B cell (primary cell): ENCODE measurements at places on chromosomes 16 and 17. TPM values are rescaled to one million over a fixed set of nuclear protein-coding genes. Genes with fewer than 3 reads are reported as not detected.

DNA sequence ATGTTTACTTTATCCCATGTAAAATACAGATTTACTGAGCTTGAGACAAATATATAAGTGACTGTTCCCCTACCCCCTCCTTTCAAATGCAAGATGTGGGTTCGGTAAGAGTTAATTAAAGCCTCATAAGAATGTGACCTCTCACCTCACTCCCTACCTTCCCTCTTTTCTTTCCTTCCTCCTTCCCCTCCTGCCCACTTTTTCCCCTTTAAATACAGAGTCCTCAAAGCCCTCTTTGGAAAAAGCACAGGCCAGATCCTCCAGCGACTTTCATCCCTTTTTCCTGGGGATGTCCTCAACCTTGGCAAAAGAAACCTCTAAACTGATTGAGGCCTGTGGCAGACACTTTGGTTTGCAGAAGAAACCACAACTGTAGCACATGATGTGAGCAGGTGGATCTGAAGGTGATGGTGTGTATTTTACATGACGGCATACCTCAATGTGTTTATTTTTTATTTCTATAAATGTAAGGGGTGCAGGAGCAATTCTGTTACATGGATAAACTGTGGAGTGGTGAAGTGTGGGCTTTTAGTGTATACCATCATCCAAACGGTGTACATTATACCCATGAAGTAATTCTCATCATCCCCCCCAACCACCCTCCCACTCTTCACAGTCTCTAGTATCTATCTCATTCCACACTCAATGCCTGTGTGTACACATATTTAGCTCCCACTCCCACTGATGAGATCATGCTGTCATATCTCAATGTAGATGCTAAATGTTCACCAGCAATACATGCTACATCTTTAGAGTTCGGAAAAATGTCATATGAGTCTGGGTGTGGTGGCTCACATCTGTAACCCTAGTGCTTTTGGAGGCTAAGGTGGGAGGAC is 77.7 kb downstream of the XYLT1 start:
- DNase-seq = no peak

- DNase-seq = no peak
Measured at GRCh38 chr16:52773026-52773425, 226.1 kb upstream of the TOX3 start.

- DNase-seq = no peak
Measured at GRCh38 chr17:75685499-75685898, 18.4 kb downstream of the SAP30BP start.

DNA sequence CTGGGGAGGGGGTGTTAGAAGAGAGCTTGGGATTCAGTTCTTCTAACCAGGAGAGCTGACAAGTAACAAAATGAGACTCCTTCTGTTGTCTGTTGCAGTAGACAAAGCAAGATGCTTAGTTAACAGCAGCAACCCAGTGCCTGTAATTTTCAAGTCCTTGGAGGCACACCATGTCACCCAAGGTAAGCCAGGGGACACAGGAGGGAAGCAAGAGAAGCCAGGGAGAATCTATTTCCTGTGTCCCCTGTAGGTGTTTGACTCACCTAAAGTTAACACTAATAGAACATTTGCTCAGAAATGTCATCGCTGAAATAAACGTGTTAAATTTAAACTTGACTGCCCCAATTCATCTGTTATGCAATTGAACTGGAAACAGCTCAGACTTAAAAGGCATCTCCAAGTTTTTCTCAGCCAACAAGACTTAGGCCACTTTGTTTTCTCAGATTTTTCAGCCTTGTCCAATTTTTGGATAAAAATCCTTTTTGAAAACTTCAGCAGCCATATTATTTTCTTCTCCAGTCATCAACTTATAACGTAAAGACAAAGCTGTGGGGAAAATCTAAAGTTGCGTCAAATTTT is 257.6 kb downstream of the CDH13 start:
- DNase-seq = no peak

GRCh38 chr17:19646788-19647696 is 1.5 kb upstream of the ALDH3A2 start:
- DNase-seq = peak; percentile 13

GRCh38 chr17:47276868-47277267 is 23.2 kb downstream of the ITGB3 start:
- no peak for DNase-seq

DNA sequence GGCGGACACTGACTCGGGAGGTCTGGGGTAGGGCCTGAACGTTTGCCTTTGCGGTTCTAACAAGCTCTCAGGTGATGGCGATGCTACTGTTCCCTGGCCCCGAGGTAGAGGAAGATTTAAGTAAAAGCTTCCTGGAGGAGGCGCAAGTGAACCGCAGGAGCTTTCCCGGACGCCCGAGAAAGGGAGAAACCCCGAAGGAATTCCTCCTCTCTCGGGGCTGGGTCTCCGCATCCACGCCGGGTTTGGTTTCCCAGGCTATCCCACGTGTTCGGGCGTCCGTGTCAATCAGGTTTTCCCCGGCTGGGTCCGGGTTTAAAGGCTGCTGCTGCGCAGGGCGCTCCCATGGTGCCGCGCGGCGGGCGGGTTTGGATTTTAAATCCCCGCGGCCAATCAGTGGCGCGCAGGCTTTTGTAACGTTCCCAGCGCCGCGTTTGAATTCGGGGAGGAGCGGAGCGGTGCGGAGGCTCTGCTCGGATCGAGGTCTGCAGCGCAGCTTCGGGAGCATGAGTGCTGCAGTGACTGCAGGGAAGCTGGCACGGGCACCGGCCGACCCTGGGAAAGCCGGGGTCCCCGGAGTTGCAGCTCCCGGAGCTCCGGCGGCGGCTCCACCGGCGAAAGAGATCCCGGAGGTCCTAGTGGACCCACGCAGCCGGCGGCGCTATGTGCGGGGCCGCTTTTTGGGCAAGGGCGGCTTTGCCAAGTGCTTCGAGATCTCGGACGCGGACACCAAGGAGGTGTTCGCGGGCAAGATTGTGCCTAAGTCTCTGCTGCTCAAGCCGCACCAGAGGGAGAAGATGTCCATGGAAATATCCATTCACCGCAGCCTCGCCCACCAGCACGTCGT is at the start of gene PLK1:
PLK1 (plus strand) TSS at position 460 of the 844 bp plus-strand sequence; CDS start at position 504, 44 bp downstream.
- peak; percentile 66 for DNase-seq

GRCh38 chr16:58198022-58198683 is at the start of gene CSNK2A2:
CSNK2A2 (minus strand) TSS chr16:58198106; CDS start chr16:58197736, 370 bp downstream.
- DNase-seq = peak; percentile 82

GRCh38 chr17:79650283-79650682 is 39.4 kb upstream of the RBFOX3 start:
- DNase-seq = no peak

DNA sequence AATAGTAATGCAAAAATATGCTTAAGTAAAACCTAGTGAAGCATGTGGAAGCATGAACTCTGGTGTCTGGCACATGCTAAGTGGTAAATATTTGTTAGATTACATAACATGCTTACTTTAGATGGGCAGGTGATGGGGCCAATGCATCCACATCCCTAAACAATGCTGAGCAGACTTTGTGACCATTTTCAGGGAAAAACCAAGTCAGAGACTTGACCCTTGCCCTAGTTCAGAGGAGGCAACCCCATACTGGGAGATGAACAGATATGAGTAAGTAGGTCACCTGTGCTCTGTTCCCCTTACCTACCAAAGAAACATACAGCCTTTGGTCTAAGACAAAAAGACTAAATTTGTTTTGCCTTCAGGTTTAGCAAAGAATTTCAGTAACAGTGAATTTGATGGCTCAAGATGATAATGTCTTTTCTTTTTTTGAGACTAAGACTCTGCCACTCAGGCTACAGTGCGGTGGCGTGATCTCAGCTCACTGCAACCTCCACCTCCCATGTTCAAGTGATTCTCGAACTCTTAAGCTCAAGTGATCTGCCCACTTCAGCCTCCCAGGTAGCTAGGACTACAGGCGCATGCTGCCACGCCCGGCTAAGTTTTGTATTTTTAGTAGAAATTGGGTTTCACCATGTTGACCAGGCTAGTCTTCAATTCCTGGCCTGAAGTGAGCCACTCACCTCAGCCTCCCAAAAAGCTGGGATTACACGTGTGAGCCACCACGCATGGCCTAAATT is 91.4 kb downstream of the HIC1 start:
- no peak for DNase-seq

GRCh38 chr16:15949210-15950160 is at the start of gene ABCC1:
ABCC1 (plus strand) TSS chr16:15949616; CDS start chr16:15949752, 136 bp downstream.
- DNase-seq = peak; percentile 77

DNA sequence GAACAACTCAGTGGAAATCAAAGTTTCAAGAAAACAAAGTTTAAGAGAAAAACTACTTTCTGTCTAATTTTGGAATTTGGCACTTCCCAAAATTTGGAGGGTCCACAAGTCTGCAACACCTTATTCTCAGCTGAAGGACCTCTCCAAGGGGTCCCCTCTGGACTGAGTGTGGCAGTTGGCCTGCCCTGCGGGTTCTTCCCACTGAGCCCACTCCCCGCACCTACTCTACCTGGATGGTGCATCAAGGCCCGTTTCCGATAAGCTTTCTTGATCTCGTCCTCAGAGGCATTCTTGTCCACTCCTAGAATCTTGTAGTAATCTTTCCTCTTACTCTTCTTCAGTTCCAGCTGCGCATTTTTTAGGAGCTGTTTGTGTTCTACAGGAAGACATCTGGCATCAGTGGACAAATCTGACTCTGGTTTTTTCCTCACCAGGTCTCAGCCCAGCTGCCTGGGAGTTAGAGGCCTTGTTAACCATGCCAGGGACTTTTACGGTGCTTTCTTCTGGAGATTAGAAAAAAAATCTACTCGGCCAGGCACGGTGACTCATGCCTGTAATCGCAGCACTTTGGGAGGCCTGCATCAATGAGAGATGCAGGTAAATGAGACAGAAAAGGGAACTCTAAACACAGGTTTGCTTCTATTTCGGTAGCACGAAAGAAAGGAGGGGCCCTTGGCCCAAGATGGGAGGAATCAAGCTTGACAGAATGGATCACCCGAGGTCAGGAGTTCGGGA is 15.6 kb downstream of the CNP start:
- no peak for DNase-seq

GRCh38 chr17:61029181-61029580 is 351.5 kb downstream of the BCAS3 start:
- DNase-seq = no peak

DNA sequence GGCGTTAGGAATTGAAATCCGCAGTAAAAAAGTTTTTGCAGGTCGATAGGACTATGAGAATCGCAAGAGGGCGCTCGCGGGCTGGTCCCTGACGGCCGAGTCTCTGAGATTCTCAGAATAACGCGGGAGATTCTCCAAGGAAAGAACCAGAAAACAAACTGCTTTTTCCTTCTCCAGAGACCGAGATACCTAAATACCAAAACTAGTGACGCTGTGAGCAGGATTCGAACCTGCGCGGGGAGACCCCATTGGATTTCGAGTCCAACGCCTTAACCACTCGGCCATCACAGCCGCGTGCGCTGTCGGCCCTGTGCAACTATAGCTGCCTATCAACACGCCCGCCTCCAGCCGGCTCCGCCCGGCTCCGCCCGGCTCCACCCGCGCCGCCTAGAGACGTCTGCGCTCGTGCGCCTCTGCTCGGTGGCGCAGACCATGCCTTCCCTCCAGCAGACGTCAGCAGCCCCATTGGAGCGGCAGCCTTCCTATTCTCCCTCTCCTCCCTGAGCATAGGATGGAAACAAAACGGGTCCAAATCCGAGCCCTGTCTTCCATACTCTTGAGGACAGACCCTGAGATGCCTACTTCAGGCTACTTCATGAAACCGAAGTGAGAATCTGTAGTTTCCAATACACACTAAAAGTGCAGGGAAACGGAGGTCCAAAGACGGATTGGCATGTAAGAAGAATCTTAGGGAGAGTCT is 13.4 kb downstream of the PER1 start:
- DNase-seq = peak; percentile 98

GRCh38 chr17:35666967-35667532 is 64.4 kb upstream of the RASL10B start:
- no peak for DNase-seq

- DNase-seq = no peak
Measured at GRCh38 chr16:14298374-14299122, 227.4 kb downstream of the MRTFB start.

- DNase-seq = no peak
Measured at GRCh38 chr17:38729368-38729885, 714 bp upstream of the CISD3 start.

GRCh38 chr17:73760439-73760758 is 116.2 kb upstream of the SDK2 start:
- no peak for DNase-seq

DNA sequence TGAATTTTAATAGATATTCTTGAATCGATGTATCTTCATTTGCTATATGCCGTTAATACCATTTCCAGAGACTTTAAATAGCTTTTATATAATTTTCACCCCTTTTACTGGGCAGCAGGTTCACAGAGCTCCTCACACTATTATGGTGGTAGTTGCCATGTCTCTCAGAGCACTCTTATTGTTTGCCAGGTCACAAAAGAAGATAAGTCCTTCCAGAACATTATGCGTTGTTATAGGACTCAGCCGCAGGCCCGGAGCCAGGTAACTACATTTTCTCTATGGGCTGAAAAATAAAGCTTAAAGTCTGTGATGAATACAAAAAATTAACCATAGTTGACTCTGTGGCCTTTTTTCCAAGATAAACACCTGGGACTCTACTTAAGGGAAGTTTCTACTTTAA is 24.0 kb downstream of the AKTIP start:
- DNase-seq = no peak

GRCh38 chr16:8712589-8713361 is 38.4 kb downstream of the ABAT start:
- no peak for DNase-seq

- no peak for DNase-seq
Measured at GRCh38 chr17:28147017-28147416, 104.5 kb downstream of the NLK start.

GRCh38 chr17:50559674-50560184 is 786 bp upstream of the CACNA1G start:
- peak; percentile 58 for DNase-seq

GRCh38 chr17:55931446-55931845 is 180.6 kb downstream of the PCTP start:
- no peak for DNase-seq

DNA sequence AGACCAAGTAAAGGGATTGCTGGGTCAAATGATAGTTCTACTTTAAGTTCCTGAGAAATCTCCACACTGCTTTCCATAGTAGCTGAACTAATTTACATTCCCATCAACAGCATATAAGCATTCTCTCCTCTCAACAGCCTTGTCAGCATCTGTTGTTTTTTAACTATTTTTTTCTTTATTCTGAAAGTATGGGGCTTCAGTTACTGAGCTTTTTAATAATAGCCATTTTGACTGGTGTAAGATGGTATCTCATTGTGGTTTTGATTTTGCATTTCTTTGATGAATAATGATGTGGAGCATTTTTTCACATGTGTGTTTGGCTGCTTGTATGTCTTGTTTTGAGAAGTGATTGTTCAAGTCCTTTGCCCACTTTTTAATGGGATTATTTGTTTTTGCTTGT is 2.5 kb downstream of the KRTAP2-2 start:
- DNase-seq = no peak

Gene ZNF287
- 16.6 and 19.3 TPM in 2 replicates for total RNA-seq

Gene SLC52A1
- total RNA-seq = not detected in 2 replicates

Gene ZFHX3
- 6.4 and 6.6 TPM in 2 replicates for total RNA-seq

Gene ASPA
- total RNA-seq = not detected in 2 replicates

Gene PRSS22
- not detected in 2 replicates for total RNA-seq

Gene CDH1
- 1.7 and 2.0 TPM in 2 replicates for total RNA-seq

Gene EVPL
- total RNA-seq = not detected in 2 replicates

Gene JPT2
- total RNA-seq = 42.1 and 45.7 TPM in 2 replicates

Gene KRTAP4-9
- total RNA-seq = not detected in 2 replicates

Gene SCNN1G
- not detected in 2 replicates for total RNA-seq

Gene NECAB2
- total RNA-seq = not detected in 2 replicates

Gene FOXC2
- not detected in 2 replicates for total RNA-seq

Gene TSPAN10
- 1.1 and 1.6 TPM in 2 replicates for total RNA-seq

Gene RGS11
- total RNA-seq = not detected in 2 replicates
